ENCODE measurements at places on chromosomes 2 and 18.

GRCh38 chr18:41353777-41354528, 601.1 kb upstream of the PIK3C3 start:
- H3K36me3 ChIP-seq, result no peaks in the 10 kb centered on the region
- no peak for DNase-seq
- no peak overlapping the region for H3K4me3 ChIP-seq
- no peak overlapping the region for H3K27ac ChIP-seq
- no peaks in the 10 kb centered on the region for H3K4me1 ChIP-seq

DNA sequence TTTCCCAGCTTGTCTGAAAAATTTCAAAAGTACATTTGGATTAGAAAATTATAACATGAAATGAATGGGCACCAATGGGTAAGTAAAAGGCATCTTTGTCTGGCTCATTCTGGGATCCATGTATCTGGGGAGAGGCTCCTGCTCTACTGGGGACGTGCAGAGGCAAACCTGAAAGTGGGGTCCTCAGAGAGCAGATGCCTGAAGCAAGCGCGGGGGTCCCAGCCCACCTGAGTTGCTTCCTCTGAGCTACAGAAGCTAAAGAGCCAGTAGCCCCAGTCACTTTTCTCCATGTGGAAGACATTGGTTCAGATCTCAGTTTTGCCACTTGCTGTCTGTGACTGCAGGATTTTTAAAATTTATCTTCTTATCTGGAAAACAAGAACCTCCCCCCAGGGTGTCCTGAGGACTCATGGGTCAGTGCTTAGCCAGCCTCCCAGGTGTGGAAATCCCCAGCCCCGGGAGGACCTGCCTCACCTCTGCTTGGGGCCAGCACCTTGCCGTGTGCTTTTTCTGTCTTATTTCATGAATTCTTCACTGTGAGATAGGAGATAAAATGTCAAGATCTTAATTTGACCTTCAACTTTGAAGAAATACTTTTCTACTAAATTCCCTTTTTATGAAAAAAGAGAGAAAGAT, 25.1 kb upstream of the ODC1 start:
- no peaks in the 10 kb centered on the region for H3K36me3 ChIP-seq
- no peaks in the 10 kb centered on the region for H3K27me3 ChIP-seq
- H3K4me3 ChIP-seq, result no peak overlapping the region

DNA sequence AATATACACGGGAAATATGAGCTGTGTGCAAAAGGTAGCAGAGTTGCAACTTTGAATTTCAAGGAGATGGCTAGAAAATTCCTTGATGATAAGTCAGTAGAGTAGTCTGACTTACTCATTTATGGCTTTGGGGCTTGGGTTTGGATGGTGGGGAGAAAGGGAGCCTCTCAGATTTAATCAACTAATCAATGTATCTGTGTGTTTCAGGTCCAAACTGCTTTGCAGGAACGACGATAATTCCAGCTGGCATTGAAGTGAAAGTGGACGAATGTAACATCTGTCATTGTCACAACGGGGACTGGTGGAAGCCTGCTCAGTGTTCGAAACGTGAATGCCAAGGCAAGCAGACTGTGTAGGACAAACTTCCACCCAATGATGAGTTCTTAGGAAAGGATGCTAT, 164.6 kb downstream of the VWC2L start:
- DNase-seq, result no peak
- H3K27me3 ChIP-seq, result no peaks in the 10 kb centered on the region
- H3K27ac ChIP-seq, result no peak overlapping the region
- H3K4me3 ChIP-seq, result peak overlapping the region; percentile 39
- no peaks in the 10 kb centered on the region for H3K36me3 ChIP-seq

DNA sequence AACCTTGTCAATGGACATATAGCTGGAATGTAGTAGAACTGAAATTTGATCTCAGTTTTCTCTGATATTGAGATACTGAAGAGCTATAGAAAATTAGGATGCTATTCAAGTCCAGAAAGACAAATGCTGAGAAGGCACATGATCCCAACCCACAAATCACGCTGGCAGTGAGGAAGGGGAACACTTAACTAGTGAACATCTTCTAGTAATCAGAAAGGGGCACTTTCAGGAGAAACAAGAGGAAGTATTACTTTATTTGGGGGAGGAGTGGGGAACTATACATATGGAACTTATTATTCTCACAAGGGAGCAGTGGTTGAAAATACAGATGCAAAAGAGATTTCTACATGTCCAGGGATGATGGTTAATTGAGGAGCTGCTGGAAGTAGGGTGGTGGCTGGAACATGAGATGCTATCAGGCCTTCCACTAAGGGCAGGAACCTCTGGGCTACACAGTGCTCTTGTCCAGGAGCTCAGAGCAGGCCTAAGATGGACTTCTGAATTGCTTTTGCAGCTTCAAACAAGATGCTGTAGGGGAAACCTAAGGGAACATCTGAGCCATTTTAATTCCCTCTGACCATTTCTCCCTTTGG, 79.3 kb downstream of the TGFA start:
- H3K27me3 ChIP-seq, result no peaks in the 10 kb centered on the region
- H3K4me3 ChIP-seq, result no peak overlapping the region
- H3K36me3 ChIP-seq, result no peaks in the 10 kb centered on the region
- H3K27ac ChIP-seq, result no peak overlapping the region

DNA sequence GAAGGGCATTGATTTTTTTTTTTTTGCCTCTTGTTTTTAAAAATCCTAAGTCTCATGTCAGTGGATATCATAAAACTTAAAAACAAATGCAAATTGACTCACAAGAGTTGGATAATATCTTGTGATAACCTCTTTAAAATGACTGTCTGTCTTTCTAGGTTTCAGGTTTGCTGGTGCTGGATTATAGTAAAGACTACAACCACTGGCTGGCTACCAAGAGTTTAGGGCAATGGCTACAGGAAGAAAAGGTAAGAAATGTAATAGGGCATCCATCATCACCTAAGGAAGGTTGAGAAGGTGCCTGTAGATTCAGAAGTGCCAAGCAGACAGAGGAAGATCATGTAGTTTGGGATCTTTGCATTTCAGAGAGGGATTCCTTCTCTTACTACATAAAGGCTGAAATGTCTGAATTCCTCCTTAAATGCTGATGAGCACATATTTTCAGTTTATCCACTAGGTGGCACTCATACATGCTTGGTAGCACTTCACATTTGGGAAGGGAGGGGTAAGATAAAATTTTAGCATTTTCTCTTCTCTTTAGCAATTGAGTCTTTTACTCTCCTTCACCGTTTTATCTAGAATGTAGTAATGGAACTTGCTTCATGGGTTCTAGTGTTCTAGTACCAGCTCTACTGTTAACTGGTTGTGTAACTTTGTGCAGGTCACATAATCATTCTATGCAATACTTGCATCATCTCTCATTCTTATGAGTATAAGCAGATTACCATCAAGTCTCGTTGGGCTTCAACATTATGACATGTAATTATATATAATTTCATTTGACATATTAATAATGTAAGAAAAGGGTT, 21.1 kb downstream of the CPS1 start:
- H3K27ac ChIP-seq, result no peak overlapping the region
- no peaks in the 10 kb centered on the region for H3K27me3 ChIP-seq

DNA sequence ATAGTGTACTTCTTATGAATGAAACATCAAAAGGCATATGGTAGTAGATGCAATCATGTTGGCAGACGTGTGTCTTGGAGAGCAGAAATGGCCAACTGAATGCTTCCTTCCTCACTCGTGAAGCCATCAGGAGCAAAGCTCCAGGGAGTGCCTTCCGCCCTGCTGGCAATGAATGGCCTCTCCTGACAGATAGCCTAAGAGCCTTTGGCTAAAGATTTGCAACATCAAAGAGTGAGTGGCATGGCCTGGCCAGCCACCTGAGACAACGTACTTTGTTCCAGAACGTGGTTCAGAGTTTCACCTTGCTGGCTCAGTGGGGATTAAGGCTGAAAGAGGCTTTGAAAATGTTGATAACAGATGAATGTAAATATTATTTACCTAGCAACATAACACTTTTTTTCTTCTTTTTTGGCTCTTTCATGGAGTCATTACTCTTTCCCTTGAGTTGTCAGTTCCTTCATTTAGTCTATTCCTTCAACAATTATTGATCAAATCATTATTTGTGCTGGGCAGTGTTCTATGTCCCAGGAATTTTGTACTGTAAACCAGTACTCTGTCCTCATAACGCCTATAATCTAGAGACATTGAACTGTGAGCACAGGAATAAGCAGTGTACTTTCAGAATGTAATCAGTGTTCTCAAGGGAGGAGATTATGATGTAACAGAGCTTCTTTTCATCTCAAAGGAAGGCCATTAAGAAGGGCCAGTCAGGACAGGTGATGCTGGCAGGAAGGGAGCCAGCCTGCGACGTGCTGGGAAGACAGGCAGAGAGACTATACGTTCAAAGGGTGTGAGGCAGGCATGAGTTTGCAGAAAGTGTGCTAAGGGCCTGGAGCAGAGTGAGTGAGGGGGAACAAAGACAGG, 59.4 kb upstream of the SH3RF3 start:
- no peaks in the 10 kb centered on the region for H3K4me1 ChIP-seq
- no peaks in the 10 kb centered on the region for H3K27me3 ChIP-seq
- no peak overlapping the region for H3K27ac ChIP-seq
- no peaks in the 10 kb centered on the region for H3K36me3 ChIP-seq
- H3K4me3 ChIP-seq, result no peak overlapping the region
- DNase-seq, result no peak

DNA sequence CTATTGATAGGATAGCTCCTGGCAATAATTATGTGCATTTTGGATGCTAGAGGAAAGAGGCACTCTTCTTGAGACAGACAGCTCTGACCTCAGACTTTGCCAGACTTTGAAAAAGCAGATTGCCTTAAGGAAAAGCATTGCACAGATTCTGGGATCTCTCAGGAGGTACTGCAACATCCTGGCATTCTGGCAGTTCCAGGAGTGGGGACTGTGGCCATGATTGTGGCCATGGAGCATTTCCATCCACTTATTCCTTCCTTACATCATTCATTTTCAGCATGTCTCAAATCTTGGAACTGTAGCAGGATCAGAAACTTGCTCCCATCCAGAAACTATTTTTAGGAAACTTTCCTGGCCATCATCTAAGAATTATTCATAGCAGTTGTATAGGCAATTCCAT, 144.9 kb upstream of the FOSL2 start:
- H3K4me3 ChIP-seq, result no peak overlapping the region
- DNase-seq, result no peak
- no peaks in the 10 kb centered on the region for H3K27me3 ChIP-seq
- H3K27ac ChIP-seq, result no peak overlapping the region

GRCh38 chr18:79949697-79950487, 1.6 kb downstream of the SLC66A2 start:
- H3K36me3 ChIP-seq, result no peaks in the 10 kb centered on the region
- H3K27me3 ChIP-seq, result no peaks in the 10 kb centered on the region
- peak overlapping the region; percentile 97 for H3K4me3 ChIP-seq
- no peak for DNase-seq

- H3K4me3 ChIP-seq, result no peak overlapping the region
- H3K36me3 ChIP-seq, result no peaks in the 10 kb centered on the region
- DNase-seq, result no peak
- no peaks in the 10 kb centered on the region for H3K27me3 ChIP-seq
- no peak overlapping the region for H3K27ac ChIP-seq
These were observed 335.1 kb downstream of the CYRIA start for GRCh38 chr2:16330571-16330970.

GRCh38 chr2:55231546-55232083, 478 bp downstream of the CLHC1 start:
- peak overlapping the region; percentile 97 for H3K27ac ChIP-seq
- H3K36me3 ChIP-seq, result peaks cover 23% of the 10 kb centered on the region
- peaks cover 16% of the 10 kb centered on the region for H3K4me1 ChIP-seq
- peak overlapping the region; percentile 99 for H3K4me3 ChIP-seq
- DNase-seq, result no peak

- H3K4me3 ChIP-seq, result no peak overlapping the region
- no peaks in the 10 kb centered on the region for H3K36me3 ChIP-seq
- H3K4me1 ChIP-seq, result no peaks in the 10 kb centered on the region
- no peak overlapping the region for H3K27ac ChIP-seq
These were observed 146.5 kb upstream of the RAB12 start for GRCh38 chr18:8462651-8463185.

GRCh38 chr2:177239932-177240630, 24.4 kb downstream of the NFE2L2 start:
- no peaks in the 10 kb centered on the region for H3K36me3 ChIP-seq
- H3K4me3 ChIP-seq, result peak overlapping the region; percentile 20
- no peaks in the 10 kb centered on the region for H3K27me3 ChIP-seq
- DNase-seq, result no peak
- H3K27ac ChIP-seq, result peak overlapping the region; percentile 97
- H3K4me1 ChIP-seq, result peaks cover 79% of the 10 kb centered on the region

GRCh38 chr18:32767400-32767799, 5.4 kb downstream of the KLHL14 start:
- H3K4me1 ChIP-seq, result peaks cover 3% of the 10 kb centered on the region
- no peaks in the 10 kb centered on the region for H3K36me3 ChIP-seq
- H3K27me3 ChIP-seq, result no peaks in the 10 kb centered on the region
- DNase-seq, result no peak
- H3K27ac ChIP-seq, result no peak overlapping the region

DNA sequence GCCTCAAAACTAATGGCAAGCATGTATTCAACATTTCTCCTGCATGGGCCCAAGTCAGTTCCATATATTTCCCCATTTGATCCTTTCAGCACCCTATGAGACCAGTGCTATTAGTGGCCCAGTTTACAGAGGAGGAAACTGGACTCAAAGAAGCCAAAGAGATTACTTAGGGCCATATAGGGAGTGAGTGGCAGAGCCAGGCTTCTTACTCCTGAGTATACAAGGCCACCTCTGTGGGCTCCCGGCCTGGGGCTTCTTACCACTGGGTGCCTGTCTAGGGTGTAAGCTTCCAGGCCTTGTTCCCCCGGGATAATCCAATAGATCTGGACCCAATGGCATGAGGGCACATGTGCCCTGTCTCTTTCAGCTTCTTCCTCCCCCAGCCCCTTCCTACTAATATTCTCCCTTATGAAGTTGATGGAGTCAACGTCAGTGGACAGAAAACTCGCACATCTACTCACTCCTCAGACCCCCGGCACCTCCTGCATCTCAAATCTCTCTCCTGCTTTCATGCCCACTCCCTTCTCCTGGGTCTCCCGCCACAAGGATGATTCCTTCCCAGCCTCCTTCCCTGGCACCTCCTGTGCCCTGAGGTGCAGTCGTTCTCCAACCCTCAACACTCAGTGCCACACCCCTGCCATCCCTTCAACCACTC, 222.6 kb downstream of the ANAPC1 start:
- H3K27ac ChIP-seq, result no peak overlapping the region
- H3K36me3 ChIP-seq, result no peaks in the 10 kb centered on the region

- no peaks in the 10 kb centered on the region for H3K36me3 ChIP-seq
- H3K27me3 ChIP-seq, result no peaks in the 10 kb centered on the region
- H3K4me3 ChIP-seq, result no peak overlapping the region
These were observed 46.3 kb upstream of the LTBP1 start for GRCh38 chr2:32900246-32900973.

DNA sequence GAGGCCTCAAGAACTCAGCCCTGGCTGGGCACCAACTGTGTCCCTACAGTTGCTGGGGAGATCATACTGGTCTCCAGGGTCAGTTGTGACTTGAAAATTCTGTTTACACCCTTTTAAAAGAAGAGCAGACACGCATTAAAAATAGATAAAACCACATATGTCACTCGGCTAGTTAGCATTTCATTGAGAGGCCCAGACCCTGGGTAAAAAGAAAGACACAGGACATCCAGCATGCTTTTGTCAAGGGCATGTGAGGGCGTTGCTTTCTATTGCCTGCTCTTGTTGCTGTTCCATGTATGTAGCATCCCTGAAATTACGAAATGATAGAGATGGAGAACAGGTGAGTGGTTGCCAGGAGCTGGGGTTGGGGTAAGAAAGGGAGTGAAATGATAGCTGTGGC, 94.3 kb downstream of the SEPTIN10 start:
- H3K4me3 ChIP-seq, result no peak overlapping the region
- H3K36me3 ChIP-seq, result no peaks in the 10 kb centered on the region
- H3K27ac ChIP-seq, result no peak overlapping the region
- no peak for DNase-seq
